ENCODE measurements at places on chromosomes 2 and 18.

DNA sequence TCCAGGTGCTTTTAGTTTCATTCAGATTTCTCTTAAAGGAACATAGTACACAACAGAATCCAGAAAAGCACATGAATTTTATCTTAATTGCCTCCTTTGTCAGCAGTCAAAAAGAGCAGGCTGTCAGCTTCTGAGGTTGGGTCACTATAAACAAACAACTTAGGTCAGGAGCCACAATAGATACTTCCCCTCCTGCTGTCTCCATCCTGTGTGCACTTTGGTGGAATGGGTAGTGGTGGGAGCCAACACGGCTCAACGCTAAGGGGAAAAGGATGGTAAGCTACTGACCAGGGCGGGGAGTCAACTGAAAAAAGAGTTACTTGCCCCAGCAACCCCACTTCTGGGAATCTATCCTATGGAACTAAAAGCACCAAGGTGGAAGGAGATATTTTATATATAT, 121.9 kb downstream of the PAX3 start:
- no peak for DNase-seq

- DNase-seq = no peak
Observed at GRCh38 chr2:218149098-218149497, 17.7 kb downstream of the CXCR1 start.

DNA sequence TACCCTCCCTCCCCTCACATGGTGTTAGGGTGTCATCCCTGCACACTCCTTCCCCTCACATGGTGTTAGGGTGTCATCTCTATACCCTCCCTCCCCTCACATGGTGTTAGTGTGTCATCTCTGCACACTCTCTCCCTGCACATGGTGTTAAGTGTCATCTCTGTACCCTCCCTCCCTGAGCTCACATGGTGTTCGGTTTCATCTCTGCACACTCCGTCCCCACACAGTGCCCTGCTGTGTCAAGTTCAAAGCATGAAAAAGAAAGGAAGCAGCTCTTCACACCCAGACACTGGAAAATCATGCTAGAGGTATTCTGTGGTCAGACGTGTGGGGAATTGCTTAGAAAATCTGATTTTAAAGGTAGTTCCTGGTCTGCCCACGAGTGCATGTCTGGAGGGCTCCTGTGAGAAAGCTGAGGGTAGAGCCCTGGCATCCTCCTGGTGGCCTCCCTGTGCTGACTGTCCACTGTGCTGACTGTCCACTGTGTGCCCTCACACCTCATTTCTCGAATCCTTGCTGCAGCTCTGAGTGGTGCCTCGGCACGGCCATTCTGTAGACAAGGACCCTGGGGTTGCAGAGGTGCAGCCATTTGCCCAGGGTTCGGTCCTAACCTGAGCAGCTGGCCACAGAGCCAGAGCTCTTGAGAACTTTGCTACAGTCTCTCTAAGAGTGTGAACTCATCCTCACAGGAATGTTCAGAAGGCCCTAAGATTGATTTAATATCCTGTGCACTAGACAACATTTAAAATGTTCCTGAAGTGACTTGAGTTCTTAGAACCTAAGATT, 69.1 kb upstream of the NFATC1 start:
- DNase-seq = no peak

DNA sequence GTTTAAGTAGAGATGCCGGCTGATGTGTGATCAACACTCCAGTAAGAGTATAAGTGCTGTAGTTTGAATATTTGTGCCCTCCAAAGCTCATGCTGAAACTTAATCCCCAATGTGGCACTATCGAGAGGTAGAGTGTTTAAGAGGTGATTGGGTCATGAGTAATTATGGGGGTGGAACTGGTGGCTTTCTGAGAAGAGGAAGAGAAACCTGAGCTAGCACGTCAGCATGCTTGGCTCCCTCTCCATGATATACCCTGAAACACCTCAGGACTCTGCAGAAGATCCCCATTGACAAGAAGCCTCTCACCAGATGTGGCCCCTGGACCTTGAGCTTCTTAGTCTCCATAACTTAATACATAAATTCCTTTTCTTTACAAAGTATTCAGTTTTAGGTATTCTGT, 584.8 kb downstream of the TSN start:
- peak; percentile 0 for DNase-seq

DNA sequence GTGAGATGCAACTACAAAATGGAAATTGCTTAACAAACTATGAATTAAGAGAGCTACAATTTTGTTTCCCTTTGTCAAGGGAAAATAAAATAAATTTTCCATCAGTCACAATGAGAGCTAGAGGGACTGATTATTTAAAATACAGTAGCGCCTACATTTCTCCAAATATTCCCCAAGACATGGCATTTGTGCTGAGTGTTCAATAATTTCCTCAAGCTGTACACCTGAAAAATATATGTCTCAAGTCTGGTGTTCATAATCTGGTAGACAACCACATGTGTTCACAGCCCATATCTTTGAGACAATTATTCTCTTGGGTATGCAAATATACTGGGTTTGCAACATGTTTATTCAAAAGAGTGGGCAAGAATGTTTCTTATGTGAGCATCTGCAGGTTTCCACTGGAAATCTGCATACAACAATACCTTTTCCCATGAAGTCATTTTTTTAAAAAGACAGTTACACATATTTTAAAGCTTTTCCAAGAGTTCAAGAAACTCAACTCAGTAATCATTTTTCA, 240.1 kb upstream of the VRK2 start:
- DNase-seq = no peak

DNA sequence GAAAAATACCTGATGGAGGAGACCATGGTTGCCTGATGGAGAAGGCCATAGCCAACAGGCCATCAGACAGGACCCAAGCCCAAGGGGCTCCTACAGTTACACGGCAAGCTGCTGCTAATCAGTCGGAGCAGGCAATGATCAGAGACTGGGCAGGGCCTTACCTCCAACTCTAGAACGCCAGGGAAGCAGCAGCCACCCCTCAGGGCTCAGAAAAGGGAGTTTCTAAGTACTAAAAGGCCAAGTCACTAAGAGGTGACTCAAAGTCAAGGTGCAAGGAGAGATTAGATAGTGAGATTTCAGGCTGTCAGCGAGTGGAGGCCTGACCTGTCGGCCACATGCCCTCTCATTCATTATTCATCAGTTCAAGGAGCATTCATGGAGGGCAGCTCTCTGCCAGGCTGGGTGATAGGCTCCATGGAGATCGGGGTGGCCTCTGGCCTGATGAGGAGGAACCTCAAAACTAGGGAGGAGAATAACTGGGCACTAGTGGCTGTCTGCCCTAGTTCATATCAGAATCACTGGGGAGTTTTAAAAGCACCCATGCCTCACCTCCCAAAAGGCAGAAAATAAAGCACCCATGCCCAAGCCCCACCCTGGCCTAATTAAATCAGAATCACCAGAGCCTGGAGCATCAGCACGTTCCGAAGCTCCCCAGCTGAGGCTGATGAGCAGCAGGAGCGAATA, 3.6 kb downstream of the VIL1 start:
- no peak for DNase-seq

DNA sequence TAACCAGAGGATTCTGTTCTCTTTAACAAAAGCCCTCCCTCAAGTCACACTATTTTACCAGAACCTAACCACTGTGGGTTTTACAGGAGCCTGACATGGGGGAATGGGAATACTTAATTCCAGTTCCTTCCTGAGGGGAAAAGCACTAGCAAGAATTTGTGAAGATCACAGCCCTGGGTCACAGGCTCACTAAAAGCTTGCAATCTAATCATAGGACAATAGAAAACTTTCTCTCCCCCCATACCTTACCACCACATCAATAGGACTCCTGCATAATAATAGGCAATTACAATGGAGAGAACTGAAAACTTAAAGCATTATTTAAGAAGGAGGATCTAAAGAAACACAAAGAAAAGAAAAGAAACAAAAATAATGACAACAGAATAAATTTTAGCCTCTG, 225.8 kb upstream of the ZNF804A start:
- DNase-seq = no peak

- no peak for DNase-seq
Observed at GRCh38 chr2:215537611-215538010, 101.7 kb upstream of the FN1 start.

DNA sequence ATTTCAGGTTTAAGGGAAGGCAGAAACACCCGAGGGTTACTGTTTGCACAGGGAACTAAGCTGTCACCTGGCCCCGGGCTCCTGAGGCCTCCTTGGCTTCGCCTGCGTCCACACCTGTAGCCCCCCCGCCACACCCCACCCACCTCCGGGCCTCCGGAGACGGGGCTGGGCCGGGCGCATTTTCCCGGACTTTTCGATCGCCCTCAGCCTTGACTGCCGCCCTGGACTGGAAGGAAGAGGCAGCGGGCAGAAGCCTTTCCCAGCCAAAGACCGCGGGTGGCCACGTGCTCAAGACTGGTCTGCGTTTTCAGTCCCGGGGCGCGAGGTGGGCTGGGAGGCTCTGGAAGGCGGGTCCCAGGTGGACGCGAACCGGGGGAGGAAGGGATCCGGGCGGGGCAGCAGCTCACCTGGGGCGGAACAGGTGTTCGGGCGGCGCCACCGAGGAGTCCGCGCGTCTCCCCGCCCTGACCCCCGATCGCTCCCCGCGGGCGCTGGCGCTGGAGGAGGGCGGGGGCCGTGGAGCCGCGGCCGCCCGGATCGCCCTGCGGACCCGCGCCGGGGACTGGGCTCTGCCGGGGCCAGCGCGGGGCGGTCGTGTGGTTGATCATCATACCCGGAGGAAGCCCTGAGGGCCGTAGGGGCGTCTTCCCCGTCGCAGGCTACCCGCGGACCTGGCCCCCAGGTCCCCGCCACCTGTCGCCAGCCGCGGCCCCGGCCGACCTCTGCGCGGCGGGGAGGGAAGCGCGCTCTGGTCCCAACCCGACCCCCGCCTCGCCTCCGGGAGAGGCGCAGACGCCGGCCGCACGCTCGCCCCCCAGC, 3.2 kb downstream of the ID2 start:
- DNase-seq = no peak

DNA sequence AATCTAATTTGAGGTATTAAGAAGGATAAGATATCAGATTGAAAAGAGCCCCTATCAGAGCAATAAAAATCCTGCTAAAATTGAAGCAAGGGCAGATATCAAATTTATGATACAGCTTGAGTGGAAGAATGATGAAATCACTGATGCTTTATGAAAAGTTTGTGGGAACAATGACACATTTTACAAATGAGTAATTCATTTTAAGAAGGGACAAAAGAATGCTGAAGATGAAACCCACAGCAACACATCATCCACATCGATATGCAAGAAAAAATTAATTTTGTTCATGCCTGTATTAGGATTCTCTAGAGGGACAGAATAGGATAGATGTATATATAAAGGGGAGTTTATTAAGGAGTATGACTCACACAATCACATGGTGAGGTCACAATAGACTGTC, 355.6 kb upstream of the GYPC start:
- DNase-seq = no peak

DNA sequence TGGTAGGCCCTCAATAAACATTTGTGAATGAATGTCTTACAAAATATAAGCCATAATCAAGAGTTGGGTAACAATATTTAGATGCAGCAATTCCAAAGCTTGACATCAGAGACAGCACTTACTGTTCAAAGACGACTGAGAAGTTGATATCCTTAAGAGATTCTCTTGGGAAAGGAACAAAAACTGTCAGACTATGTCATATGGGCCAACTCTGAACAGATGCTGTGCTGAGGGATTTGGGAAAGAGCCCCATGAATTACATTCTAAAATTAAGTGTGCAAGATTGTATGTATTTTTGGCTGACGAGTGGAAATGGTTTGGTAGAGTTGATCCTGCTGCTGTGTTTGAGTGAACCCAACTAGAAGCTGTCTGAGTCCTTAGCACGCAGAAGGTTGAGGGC, 250.7 kb upstream of the LINC00305 start:
- DNase-seq = no peak

DNA sequence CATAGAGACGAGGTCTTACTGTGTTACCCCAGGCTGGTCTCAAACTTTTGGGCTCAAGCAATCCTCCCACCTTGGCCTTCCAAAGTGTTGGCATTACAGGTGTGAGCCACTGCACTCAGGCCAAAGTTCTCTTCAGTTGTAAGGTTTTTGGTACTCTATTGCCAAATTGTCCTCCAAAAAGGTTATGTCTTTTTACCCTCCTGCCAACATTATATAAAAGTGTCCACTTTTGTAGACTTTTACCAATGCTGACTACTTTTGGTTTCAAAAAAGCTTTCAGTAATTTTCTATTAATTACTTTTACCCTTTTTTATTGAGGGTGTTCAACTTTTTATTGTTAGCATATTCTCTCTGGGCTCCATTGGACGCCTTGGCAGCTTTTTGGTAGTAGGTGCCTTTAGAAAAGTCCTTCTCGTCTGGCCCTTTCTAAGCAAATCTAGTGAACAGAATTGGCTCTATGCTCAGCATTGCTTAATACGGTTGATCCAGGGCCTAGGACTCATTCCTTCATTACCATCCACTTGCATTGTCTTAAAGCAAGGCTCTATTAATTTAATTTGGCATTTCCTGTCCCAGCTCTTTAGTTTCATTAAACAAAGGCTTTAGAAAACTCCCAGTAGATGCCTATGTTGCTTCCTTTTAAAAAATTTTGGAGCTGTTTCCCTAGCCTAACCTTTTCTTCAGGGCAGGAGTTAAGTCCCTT, 16.7 kb upstream of the IL1A start:
- no peak for DNase-seq

- DNase-seq = peak; percentile 3
Observed at GRCh38 chr2:190781604-190782198, 98.9 kb upstream of the GLS start.

- no peak for DNase-seq
Observed at GRCh38 chr2:177036747-177037146, 175.8 kb upstream of the HNRNPA3 start.

- no peak for DNase-seq
Observed at GRCh38 chr2:26414311-26414710, 12.6 kb downstream of the DRC1 start.

DNA sequence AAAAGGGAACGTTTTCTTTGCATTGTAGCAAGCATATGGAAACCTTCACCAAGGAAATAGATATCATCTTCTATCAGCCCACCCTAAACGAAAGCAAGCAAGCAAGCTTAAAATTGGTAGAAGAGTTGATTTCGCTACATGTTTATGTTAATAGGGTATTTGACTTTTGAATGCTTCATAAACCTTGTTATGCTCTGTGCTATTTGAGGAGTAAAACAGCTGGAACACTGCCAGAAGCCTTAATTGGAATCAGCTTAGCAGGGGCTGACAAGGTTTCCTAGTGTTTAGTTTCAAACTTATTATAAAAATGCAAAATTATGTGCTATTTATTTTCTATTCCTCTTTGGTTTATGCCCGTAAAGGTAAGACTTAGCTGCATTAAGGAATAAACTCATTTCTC, 70.6 kb upstream of the LINC00305 start:
- DNase-seq = no peak

GRCh38 chr2:117470311-117471095, 344.0 kb upstream of the DDX18 start:
- no peak for DNase-seq

DNA sequence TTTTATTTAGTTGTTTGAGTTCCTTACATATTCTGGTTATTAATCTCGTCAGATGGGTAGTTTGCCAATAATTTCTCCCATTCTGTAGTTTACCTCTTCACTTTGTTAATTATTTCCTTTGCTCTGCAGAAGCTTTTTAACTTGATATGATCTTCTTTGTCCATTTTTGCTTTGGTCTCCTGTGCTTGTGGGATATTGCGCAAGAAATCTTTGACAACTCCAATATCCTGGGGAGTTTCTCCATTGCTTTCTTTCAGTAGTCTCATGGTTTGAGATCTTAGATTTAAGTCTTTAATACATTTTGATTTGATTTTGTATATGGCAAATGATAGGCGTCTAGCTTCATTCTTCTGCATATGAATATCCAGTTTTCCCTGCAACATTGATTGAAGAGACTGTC, 389.2 kb downstream of the LRP1B start:
- DNase-seq = no peak

Data from NCI-H187 treated with DMSO at 0.1 percent for 48 hours (cell line).